ENCODE measurements at places on chromosomes 2 and 18. TPM values are rescaled to one million over a fixed set of nuclear protein-coding genes. Genes with fewer than 3 reads are reported as not detected.

The LRP2 gene
- polyA plus RNA-seq: not detected

The IL37 gene
- not detected for polyA plus RNA-seq

The RAB6D gene
- not detected for polyA plus RNA-seq

The SLC40A1 gene
- 2.3 TPM for polyA plus RNA-seq

The SPATA3 gene
- polyA plus RNA-seq: not detected

The ITGB6 gene
- polyA plus RNA-seq: not detected

The EPB41L3 gene
- polyA plus RNA-seq: 0.39 TPM

The TANK gene
- polyA plus RNA-seq: 90.1 TPM

The SLC4A3 gene
- polyA plus RNA-seq: not detected

The CDK15 gene
- polyA plus RNA-seq: not detected

The TDRD15 gene
- 0.34 TPM for polyA plus RNA-seq

The GAREM2 gene
- 0.19 TPM for polyA plus RNA-seq

The LRATD1 gene
- polyA plus RNA-seq: not detected

The SLC1A4 gene
- 3.6 TPM for polyA plus RNA-seq

The GATA6 gene
- not detected for polyA plus RNA-seq

The M1AP gene
- not detected for polyA plus RNA-seq

The CD8B gene
- polyA plus RNA-seq: 1.1 TPM

The SGO2 gene
- polyA plus RNA-seq: 3.5 TPM

The ABHD1 gene
- polyA plus RNA-seq: 0.35 TPM

The BOK gene
- polyA plus RNA-seq: 0.08 TPM

The CRYGC gene
- polyA plus RNA-seq: not detected
